ENCODE measurements at places on chromosomes 6 and 20. TPM values are rescaled to one million over a fixed set of nuclear protein-coding genes. Genes with fewer than 3 reads are reported as not detected.
A peak's percentile ranks its signal among the peaks of the same experiment; 100 is the strongest.

GRCh38 chr6:16676978-16677377 lies 84.3 kb downstream of the ATXN1 start:
- DNase-seq = peak; percentile 64

- DNase-seq = no peak
These were observed 27.9 kb downstream of the STK38 start for GRCh38 chr6:36519352-36519751.

DNA sequence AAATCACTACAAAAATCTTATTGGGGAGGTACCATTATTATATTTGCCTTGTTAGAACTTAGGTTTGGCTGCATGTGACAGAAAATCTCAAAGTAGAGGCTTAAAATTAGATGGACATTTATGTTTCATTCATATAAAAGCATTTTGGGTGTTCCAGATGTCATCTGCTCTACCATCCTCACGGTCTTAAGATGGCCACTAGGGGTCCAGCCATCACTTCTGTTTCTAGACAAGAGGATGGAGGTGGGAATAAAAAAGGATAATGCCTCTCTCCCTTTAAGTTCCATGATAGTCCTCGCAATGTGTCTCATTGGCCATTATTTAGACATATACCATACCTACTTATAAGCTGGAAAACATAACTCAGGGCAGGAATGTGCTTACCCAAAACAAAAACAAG lies 929.5 kb downstream of the KIF16B start:
- DNase-seq = peak; percentile 10

Gene PTK6
- total RNA-seq = not detected

DNA sequence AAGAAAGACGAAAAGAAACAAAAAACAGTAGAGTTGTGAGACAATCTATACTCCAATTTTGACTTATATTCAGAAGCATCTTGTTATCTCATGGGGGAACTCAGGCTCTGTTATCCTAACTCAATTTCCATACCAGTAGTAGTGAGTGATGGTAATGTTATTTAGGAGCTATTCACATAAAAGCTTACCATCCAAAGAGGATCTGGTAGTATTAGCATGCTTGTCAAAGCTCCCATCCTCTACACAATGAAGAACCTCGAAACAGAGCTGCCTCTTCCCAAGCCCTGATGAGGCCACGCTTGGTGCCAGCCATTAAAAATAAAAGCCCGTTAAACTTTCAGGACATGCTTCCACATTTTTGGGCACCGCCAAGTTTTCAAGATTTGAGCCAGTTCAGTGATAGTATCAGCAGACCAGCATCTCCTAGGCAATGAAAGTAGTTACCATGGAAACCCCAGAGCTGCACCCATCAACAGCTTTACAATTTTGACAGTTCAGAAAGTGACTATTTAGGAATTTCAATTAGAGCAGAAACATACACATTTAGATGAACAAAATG lies 173.3 kb downstream of the CD83 start:
- no peak for DNase-seq

GRCh38 chr6:95685822-95686221 lies 108.5 kb downstream of the MANEA start:
- DNase-seq = no peak

GRCh38 chr6:35055891-35056290 lies 85.2 kb downstream of the TCP11 start:
- DNase-seq = no peak

DNA sequence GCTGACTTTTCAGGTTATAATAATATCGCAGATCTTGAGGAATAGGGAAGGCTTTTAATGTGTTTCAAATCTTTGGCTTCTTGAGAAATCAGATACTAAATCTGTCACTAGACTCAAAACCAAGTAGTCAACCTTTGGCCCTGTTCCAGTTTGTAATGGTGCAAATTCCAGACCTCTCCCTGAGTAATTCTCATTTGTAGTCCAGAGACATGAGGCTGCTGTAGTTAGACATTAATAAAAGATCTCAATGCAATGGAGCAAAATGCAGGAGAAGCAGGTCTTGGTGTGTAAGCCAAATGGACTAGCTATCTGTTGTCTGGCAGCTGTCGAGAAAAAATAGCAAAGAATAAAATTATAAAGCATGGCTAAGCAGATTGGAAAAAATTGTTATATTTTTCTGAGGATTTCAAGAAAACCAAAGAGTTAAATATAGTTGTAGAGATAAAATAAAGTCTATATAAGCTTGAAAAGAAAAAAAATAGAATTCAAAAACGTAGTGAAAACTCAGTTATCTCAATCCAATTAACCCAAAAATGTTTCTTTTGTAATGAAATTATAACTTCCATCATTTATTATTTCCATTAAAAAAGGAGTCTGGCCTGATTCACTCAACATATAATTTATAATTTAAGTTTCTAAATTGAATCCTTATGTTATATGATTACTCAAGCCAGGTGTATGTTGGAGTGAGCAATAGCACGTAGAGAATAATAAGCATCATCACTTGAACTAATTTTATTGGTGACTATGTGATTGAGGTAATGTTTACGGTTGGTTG lies 161.5 kb upstream of the ADGRB3 start:
- no peak for DNase-seq

- DNase-seq = peak; percentile 99
These were observed 102.6 kb downstream of the CD109 start for GRCh38 chr6:73798592-73798991.

DNA sequence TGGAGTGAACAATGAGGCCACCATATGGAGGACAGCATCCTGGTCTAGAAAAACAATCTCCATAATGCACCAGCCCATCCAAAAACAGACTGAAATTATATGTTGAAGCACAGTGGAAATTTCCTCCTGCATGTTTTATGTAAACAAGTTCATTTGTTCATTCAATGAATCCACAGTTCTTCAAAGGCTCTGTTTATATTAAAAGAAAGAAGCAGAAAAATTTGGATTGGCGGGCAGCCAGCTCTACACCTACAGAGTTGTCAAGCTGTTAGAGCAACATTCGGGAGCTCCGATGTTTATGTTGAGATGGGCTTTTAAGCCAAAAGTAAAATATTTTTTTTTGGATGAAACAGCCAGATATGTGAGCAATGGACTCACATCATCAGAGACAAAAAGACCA lies 395.3 kb upstream of the SULF2 start:
- peak; percentile 27 for DNase-seq

Gene GRM1
- total RNA-seq = not detected

Gene MUC21
- not detected for total RNA-seq

DNA sequence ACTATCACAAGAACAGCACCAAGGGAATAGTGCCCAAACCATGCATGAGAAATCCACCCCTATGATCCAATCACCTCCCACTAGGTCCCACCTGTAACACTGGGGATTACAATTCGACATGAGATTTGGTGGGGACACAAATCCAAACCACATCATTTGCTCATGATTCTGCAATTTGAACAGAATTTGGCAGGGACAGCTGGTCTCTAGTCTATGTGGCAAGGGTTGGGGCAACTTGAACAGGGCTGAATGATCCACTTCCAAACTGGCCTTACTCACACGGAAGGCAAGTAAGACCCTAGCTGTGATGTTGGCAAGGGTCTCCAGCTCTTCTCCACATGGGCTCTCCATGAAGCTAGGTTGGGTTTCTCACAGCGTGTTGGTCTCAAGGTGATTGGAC lies 10.1 kb upstream of the FKBP5 start:
- DNase-seq = no peak

Gene SNAP91
- not detected for total RNA-seq

GRCh38 chr20:40100261-40100660 lies 588.8 kb downstream of the MAFB start:
- DNase-seq = no peak

- DNase-seq = no peak
These were observed 66.4 kb downstream of the STX11 start for GRCh38 chr6:144216668-144217218.

Gene SMLR1
- not detected for total RNA-seq

Gene COL9A3
- 0.28 TPM for total RNA-seq

DNA sequence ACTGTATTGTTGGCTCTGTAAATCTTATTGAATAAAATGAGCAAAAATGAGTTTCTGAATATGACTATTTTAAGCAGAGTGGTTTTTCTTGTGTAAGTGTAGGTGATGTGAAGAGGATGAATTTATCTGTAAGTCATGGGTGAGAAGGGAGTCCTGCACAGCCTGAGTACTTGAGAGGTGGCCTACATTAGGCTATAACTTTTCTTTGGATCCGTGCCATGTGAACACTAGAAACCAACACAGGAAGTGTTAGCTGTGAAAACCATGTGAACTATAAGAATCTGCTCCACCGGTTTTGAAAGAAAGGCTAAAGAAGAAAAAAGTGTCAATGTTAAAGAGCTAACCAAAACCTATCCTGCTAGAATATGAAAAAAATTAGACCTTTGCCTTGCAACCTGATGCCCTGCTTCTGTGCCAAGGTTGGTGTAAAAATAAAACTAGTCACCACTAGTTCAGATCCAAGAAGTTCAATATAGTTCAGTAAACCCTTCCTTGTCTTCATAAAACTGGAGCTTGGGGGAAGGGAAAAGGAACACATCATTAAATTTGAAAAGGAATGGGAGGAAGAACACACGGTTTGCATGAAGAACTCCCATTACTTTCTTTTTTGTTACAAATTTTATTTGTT lies 21.3 kb downstream of the PLCB1 start:
- DNase-seq = peak; percentile 27

DNA sequence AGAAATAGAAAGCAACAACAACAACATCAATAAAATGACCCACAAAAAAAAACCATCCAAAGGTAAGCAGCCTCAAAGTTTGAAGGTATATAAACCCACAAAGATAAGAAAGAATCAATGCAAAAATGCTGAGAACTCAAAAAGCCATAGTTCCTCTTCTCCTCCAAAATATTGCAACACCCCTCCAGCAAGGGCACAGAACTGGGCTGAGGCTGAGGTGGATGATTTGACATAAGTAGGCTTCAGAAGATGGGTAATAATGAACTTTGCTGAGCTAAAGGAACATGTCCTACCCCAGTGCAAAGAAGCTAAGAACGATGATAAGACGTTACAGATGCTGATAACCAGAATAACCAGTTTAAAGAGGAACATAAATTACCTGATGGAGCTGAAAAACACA lies 188.8 kb upstream of the BTBD3 start:
- DNase-seq = no peak

DNA sequence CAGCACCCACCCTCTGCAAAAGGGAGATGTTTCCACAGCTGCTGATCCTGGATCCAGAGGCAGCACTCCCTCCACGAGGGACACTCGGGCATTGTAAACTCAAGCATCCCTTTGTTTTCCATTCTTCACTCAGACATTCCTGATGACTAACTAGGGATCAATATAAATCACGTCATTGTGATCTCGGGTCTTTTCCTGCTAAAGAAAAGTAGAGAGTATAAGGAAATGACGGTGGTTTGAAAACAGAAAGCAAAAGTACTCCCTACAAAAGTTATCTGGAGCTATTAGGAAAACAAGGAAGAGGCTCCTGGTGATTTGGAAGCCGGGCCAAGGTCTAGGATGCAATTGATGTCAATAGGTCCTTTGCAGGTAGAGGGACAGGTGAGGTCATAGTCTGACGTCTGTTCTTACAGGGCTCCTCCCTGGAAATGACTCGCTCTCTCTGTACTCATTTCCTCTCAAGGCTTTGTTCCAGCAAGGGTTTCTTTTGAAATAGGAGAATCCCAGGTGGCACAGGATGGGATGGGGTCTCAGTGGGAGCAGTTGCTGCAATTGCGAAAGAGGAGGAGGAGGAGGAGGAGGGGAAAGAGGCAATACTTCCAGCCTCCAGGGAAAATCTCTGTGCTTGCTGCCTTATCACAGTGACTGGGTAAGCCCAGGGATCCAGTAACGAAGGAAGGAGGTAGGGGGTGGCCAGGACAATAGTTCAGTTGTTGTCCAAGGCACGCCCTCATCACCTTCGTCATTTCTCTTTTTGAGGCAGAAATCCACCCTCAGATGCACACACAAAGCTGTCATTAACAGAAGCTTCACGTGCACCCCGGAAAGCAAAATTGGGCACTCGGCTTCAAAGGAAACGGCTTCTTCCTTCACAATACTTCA lies 222.8 kb downstream of the LY86 start:
- DNase-seq = peak; percentile 67

GRCh38 chr20:63821811-63822210 lies 9.3 kb downstream of the ZBTB46 start:
- DNase-seq = no peak

Gene RUNX2
- total RNA-seq = 3.1 TPM

Gene ZSWIM1
- total RNA-seq = 7.8 TPM

DNA sequence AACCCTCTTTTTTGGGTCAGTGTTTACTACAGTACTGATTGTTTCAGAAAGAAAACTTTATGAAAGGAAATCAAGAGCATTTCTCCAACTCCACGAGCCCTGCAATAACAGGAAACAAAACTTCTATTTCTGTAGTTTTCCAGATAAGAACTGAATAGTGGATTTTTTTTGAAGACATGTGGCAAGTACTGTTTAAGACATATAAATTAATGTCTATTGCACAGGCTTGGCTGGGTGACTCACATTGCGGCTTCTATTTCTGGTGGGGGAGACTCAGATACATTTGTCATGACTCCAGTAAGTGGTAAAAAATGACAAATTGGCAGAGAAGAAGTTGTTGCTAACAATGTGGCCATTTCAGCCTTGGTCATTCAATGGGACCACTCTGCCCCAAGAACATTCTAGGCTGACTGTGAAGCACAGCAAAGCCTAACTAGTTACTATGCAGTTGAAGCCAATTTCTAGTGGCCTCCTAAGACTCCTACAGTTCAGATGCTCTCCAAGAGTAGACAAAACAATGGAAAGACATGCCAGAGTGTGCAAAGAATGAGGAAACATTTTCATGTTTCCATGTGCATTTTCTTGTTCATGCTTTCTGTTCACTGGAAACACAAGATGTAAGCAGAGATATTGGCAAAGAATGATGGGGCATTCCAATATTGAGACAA lies 200.9 kb downstream of the EDN1 start:
- DNase-seq = peak; percentile 93

DNA sequence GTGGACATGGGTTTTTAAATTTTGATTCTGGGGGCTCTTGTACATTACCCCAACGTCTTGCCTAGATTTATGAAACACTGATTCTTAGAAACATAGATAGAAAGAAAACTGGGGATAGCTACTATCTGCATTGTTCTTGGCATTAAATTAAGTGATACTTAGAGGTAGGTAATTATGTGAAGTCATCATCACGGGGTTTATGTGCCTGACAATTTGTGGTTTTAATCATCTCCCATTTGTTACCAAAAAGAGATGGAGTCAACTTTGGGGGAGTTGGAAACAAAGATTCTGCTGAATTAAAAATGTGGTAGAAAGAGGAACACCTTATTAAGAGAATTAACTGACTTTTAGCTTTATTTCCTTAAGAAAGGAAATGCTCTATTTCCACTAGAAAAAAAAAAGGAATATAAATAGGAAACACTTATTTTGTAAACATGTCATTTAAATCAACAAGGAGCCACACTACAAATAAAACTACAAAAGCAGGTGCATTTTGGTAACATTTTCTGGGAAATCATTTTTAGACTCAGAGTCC lies 5.6 kb downstream of the TNFAIP3 start:
- no peak for DNase-seq

Gene FOXC1
- 1.3 TPM for total RNA-seq

GRCh38 chr20:52760791-52761190 lies 211.4 kb upstream of the TSHZ2 start:
- no peak for DNase-seq

Gene DEFB121
- total RNA-seq = not detected
